ENCODE measurements at places on chromosomes 11 and 22. TPM values are rescaled to one million over a fixed set of nuclear protein-coding genes. Genes with fewer than 3 reads are reported as not detected.
A peak's percentile ranks its signal among the peaks of the same experiment; 100 is the strongest.

DNA sequence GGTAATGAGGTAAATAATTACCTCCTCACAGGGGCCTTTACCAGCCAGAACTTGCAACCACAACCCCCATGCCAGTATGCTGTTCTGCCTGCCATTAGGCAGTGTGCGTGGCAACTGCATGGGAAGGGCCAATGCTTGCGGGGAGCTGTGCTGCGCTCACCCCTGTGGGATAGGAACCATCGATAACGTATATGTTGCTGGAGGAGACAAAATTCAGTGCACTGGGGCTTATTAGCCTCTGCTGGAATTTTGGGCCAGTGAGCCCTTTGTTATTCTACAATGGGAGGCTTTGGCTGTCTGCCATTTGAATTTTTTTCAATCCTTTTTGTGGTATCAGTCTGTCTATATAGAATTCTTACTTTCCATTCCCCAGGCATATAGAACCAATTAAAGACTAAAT lies 47.3 kb downstream of the PPP2R1B start:
- DNase-seq, result no peak

GRCh38 chr11:2466869-2467694 lies 22.3 kb downstream of the KCNQ1 start:
- DNase-seq, result no peak

- no peak for DNase-seq
Measured at GRCh38 chr22:47053726-47054141, 291.3 kb downstream of the TBC1D22A start.

DNA sequence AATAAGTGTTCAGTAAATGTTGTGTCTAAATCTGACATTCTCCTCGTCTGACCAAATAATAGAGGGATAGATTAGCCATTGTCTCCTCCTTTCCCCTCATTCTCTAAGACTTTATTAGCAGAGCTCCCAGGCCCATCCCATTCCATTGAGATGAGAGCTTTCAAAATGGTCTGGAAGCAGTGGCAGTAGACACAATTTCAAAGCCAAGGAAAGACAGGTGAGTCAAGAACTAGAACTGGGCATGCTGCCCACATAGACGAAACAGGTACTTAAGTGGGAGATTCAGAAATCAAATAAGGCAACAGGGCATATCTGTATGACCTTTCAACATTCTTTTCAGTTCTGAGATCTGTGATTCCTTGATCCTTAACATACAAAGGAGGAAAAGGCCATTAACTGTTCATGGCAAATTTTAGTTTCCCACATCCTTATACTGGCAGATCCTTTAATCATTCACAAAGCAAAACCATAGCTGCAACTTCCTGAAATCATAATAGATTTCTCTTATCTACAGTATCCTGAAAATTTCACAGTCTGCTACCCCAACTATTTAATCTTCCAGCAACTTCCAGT lies 96.6 kb upstream of the KCNA4 start:
- no peak for DNase-seq

GRCh38 chr11:122852074-122852795 lies 13.9 kb downstream of the CRTAM start:
- no peak for DNase-seq

GRCh38 chr11:81345609-81346008 lies 1388.1 kb downstream of the FAM181B start:
- no peak for DNase-seq

- no peak for DNase-seq
Measured at GRCh38 chr22:26646158-26646557, 11.2 kb upstream of the MIAT start.

DNA sequence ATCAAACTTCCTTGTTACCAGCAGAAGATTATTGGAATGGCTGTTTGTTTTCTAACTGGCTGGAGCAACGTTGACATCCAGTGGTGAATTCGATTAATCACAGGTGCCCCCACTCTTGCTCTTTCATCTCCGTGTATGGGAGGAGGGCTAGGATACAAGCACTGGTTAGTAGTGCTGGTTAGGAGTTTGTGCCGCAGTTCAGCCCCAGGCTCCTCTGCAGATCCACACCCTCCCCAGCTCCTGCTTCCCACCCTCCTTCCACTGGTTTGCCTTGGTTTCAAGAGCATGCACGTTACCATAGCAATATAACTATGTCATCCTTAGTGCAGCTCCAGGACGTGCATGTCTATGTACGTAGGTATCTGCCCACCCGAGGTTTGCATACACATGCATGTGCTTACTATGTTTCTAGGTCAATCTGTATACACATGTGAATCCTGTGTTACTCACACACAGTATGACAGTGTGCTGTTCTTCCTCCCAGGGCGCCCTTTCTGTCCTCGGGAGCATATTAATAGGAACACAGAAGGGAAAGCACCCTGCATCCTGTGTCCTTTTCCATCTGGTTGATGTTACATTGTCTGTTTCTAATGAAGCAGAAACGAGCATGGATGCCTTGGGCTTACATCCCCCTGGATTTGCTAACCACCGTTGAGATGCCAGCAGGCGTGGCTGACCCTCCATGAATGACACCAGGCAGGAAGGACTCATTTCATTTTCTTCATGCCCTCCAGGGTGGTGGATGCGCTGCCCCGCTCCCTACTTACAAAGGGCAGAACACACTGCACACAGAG lies 539.3 kb downstream of the OPCML start:
- peak; percentile 13 for DNase-seq

DNA sequence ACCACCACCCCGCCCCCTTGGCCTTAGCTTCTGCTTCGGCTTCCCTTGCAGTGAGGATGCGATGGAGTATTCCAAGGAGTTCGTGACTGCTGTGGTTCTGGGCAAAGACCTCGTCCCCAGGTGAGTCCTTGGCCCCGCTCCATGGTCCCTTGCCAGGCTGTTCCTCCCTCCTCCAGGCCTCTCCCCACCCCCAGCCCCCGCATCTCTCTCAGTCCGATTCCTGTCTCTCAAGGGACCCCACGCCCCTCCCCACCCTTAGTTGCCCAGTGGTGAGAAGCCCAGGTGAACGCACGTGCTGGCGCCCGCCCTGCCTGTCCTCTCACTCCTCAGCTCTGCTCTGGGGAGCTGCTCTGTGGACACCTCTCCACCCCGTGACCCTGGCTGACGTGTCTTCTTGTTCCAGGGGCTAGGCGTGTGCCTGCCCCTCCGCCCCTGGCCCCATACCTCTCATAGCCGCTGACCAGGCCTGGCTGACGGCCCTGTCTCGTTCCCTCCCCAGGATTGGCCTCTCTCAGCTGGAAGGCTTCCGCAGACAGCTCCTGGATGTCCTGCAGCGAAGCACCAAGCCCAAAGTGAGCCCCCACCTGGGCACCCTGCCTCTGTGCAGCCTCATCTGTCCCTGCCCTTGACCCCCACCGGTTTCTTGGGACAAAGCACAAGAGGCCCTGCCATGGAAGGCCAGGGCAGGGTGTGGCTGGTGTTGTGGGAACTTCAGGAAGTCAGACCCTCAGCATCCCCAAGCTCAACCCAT lies 14.6 kb upstream of the MYRF start:
- no peak for DNase-seq

GRCh38 chr11:77455740-77456139 lies 18.2 kb downstream of the PAK1 start:
- DNase-seq, result no peak

GRCh38 chr22:21028277-21029251 lies 3.8 kb downstream of the SLC7A4 start:
- DNase-seq, result no peak

The PDE2A gene
- total RNA-seq, result 10.7 TPM

The TRIM64C gene
- not detected for total RNA-seq

The ISX gene
- total RNA-seq, result not detected

The LDHAL6A gene
- not detected for total RNA-seq

The JRKL gene
- 6.8 TPM for total RNA-seq

The KCNJ11 gene
- total RNA-seq, result 12.9 TPM

All from muscle of leg (tissue), 16 donors.